IPS DF 6.9 (cell line): ENCODE measurements at places on chromosomes 16 and 17.

- DNase-seq: no peak
Measured at GRCh38 chr17:39618246-39618913, 8.4 kb upstream of the PPP1R1B start.

GRCh38 chr16:62665269-62665668, 629.0 kb upstream of the CDH8 start:
- DNase-seq: no peak

DNA sequence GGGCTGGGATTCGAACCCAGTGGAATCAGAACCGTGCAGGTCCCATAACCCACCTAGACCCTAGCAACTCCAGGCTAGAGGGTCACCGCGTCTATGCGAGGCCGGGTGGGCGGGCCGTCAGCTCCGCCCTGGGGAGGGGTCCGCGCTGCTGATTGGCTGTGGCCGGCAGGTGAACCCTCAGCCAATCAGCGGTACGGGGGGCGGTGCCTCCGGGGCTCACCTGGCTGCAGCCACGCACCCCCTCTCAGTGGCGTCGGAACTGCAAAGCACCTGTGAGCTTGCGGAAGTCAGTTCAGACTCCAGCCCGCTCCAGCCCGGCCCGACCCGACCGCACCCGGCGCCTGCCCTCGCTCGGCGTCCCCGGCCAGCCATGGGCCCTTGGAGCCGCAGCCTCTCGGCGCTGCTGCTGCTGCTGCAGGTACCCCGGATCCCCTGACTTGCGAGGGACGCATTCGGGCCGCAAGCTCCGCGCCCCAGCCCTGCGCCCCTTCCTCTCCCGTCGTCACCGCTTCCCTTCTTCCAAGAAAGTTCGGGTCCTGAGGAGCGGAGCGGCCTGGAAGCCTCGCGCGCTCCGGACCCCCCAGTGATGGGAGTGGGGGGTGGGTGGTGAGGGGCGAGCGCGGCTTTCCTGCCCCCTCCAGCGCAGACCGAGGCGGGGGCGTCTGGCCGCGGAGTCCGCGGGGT, at the start of gene CDH1:
TSS of gene CDH1 (plus strand) at position 247 of the 684 bp plus-strand sequence. CDS start at position 371, 124 bp downstream.
- DNase-seq: peak; percentile 88

DNA sequence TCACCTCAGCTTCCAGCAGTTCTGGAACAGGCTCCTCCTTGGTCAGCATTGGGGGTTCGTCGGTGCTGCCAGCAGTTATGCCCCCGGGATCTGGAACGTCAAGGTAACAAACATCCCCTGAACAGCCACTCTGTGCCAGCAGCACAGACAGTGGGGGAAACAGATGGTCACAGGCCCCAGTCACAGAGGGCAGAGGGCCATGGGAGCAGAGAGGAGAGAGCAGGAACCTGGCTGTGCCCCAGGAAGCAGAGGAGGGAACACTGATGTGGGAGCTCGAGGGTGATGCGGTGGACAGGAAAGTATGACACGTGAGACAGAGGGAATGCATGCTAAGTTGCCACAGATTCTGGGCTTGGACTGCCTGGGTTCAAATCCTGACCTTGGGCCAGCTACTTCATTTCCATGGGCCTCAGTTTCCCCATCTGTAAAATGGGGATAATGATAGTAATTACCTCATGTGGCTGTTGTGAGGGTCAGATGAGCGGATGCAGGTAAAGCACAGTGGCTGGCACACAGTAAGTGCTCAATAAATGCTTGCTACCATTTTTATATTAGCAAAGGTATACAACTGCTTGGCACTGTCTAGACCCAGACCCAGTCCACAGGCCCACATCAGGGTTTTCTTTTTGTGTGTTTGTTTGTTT, 4.9 kb downstream of the BCL7C start:
- DNase-seq: no peak

DNA sequence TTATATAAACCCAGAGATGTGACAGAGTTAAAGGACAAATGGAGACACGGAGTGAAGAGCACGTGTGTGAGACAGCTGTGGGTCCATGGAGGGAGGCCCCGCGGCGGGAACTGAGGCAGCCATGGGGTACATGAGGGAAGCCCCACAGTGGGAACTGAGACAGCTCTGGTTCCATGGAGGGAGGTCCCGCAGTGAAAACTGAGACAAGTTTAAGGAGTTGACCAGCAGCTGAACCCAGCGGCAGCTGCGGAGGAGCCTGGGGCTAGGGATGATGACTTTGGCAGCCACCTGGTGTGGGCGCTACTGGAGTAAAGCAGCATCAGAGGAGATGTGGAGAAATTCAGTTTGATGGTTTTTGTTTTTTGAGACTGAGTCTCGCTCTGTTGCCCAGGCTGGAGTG, 185.1 kb downstream of the RPTOR start:
- no peak for DNase-seq

DNA sequence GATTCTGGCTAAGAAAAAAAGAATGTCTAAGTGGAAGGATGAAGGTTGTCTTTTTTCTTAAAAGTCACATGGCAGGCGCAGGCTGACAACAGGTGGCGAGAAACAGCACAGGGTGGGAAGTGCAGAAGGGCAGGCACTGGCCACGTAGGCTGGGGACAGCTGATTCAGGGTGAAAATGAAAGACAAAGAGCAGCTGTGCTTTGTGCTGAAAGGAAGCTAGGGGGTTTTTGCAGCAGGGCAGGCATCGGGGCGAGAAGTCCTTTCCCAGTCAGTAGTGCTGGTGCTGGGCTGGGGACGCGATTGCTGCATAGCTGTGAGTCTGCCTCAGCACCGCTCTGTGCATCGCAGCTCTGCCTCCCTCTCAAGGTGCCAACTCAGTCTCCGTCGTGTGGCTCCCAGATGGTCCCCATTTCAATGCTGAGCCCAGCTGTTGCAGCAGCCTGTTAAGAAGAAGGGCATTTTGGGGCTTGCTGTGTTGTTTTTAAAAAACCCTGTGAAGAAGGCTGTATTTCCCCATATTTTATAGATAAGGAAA, 183.1 kb upstream of the CCL2 start:
- no peak for DNase-seq

GRCh38 chr17:28878981-28879380, 18.6 kb downstream of the FLOT2 start:
- DNase-seq: no peak

DNA sequence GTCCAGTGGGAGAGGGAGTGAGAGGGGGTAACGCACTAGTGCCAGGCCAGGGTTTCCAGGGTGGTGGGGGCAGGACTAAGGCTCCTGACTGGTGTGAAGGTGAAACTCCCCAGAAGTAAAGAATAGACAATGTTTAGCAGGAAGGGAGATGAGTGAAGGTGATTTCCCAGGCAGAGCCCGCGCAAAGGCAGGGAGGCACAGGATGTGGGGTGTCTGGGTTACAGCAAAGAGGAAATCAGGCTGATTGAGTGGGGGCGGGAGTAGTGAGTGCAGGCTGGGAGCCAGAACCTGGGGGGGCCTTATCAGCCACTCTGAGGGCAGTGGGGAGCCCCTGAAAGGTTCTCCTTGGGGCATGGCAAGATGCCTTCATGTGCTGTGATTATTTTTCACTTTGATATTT, 167.5 kb downstream of the UTP18 start:
- DNase-seq: no peak

DNA sequence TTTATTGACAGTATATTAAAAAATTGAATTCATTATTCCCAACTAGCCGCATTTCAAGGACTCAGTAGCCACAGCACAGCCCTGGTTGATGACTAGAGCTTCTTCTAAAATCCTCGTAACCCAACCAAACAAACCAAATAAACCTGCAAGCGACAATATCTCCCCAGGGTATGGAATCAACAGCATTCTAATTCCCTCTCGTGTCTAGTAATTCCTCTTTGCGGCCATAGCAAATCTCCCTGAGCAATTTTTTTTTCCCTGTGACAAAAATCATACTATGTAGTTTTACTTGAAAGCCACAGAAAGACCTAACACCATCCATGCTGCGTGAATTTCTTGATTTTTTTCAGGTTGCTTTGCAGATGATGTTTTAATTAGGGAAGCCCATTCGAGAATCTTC, 143.4 kb upstream of the MYOCD start:
- DNase-seq: no peak

GRCh38 chr16:77299395-77299794, 100.2 kb downstream of the SYCE1L start:
- no peak for DNase-seq

- no peak for DNase-seq
Measured at GRCh38 chr16:55000595-55000994, 69.9 kb downstream of the IRX5 start.

DNA sequence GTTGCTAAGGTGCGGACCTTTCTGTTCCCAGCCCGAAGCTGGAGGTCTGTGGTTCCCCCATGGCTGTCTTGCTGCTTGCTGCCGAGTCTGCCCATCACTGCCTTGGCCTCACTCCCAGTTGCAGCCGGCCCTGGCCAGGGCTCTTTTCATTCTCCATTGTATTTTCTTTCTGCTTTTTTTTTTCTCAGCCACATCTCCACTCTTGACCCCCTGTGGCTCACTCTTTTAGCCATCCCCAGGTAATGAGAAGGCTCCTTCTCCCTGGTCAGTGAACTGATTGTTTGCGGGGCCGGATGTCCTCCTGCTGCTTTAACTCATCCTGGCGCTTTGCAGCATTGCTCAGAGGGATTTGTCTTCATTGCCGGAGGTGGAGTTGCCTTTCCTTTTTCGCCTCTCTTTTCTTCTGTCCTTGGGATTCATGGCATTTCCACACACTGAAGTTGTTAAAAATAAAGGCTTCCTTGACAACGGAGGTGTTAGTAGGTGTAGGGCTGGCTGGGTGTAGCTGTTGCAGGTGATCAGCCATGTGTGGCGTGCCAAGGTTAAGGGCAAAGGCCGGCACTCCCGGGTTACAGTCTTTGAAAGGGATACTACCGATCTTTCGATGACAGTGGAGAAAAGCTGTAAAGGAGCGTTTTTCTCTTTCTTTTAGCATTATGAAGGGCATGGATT, 34.1 kb downstream of the MAP2K6 start:
- DNase-seq: peak; percentile 89

GRCh38 chr17:6241996-6242395, 171.8 kb downstream of the WSCD1 start:
- DNase-seq: no peak

GRCh38 chr17:82303944-82304808, 13.2 kb downstream of the CD7 start:
- no peak for DNase-seq

- no peak for DNase-seq
Measured at GRCh38 chr17:4908301-4908700, 5.4 kb upstream of the CHRNE start.

- DNase-seq: no peak
Measured at GRCh38 chr16:88317613-88317965, 65.2 kb upstream of the ZNF469 start.

GRCh38 chr17:79431175-79431574, 179.7 kb downstream of the RBFOX3 start:
- DNase-seq: no peak

- DNase-seq: no peak
Measured at GRCh38 chr17:41029633-41030245, at the start of gene KRTAP1-4. Gene KRTAP1-4, minus strand, starts transcription at chr17:41030195. Its CDS starts 117 bp downstream, at chr17:41030078.

DNA sequence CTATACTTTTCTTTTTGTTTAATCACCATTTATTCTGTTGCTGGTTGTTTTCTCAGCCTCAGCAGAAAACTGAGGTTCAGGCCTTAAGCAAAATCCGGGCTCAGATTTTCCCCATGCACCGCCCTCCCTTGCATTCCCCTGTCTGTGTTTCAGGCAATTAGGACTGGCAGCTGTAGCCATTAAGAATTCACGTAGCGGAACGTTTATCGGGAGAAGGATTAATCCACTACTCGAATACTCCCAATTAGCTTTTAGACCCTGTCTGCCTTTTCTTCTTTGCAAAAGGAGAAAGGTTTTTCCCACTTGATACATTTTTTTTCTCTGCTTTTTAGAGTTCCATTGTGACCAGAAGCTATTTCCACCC, 173.1 kb downstream of the RPTOR start:
- DNase-seq: no peak

DNA sequence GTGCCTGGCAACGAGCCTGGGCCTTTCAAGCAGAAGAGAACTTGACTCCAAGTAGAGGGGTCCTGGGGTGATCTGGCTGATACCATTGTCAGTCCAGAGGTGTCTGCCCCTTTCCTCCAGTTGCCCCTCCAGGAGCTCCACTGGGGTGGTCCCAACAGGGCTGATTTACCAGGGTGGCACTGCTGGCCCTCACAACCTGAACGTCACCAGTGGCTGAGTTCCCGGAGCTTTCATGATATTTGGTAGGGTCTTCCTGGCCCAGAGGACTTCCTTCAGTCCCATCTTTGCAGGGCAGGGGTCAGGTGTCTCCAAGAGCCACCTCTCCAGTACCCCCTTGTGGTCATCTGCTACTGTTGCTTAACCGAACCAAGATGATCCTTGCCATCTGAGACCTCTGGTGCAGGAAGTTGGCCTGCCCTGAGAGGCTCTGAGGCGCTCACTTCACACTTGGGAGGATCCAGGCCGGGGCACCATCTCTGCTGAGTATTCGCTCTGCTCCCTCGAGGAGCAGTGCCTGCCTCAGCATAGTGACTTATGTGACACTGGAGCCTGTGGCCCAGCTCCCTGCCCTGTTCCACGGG, 3.5 kb downstream of the LIMD2 start:
- DNase-seq: no peak

DNA sequence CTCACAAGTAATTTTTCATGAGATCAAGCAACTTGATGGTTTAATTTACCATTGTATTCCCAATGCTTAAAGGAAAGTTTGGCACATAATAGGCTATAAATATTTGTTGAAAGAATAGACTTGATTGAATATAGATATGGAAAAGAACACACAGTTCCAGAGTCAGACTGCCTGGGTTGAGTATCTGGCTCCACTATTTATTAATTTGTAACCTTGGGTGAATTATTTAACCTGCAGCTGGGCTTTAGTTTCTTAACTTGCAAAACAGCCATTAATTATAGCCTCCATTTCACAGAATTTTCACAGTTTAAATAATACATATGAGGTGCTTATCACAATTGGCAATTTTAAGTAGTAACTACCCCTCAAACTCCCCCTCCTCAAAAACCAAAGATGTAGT, 73.6 kb downstream of the NCOR1 start:
- no peak for DNase-seq

DNA sequence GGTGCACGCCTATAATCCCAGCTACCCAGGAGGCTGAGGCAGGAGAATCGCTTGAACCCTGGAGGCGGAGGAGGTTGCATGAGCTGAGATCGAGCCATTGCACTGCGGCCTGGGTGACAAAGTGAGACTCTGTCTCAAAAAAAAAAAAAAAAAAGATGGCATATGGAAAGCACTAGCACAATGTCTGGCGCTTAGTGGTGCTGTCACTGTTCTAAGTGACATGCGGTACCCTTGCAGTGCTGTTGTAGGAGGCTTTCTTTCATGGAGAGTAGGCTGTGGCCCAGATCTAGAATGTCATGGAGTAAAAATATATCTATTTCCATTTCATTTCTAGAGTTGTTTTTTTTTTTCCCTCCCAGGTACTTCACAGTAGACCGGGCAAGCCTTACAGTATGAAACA, 14.6 kb upstream of the METTL9 start:
- DNase-seq: no peak

DNA sequence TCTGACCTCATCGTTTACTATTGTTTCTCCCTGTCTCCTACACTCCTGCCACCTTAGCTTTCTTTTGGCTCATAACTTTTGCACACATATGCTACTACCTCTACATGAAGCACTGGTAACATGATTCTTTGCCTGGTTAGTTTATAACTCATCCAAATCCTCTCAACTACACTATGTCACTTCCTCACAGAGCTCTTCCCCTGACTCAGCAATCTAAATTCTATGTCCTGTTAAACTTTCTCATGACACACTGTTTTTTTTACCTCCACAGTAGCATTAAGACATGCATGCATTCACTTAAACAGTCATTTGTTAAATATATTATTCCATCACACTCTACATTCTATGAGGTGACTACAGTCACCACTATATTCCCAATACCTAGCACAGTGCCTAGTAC, 19.7 kb downstream of the APPBP2 start:
- no peak for DNase-seq
